ENCODE measurements at places on chromosomes 1 and 21. TPM values are rescaled to one million over a fixed set of nuclear protein-coding genes. Genes with fewer than 3 reads are reported as not detected.
A peak's percentile ranks its signal among the peaks of the same experiment; 100 is the strongest.

Gene HHAT
- 15.6 TPM for polyA plus RNA-seq

Gene GPR52
- polyA plus RNA-seq: not detected

Gene TIAM1
- 11.7 TPM for polyA plus RNA-seq

Gene CCDC27
- polyA plus RNA-seq: 0.22 TPM

Gene TINAGL1
- 38.5 TPM for polyA plus RNA-seq

Gene ZNF593OS
- 0.61 TPM for polyA plus RNA-seq

Gene PCSK9
- 1.4 TPM for polyA plus RNA-seq

Gene GBP7
- polyA plus RNA-seq: not detected

DNA sequence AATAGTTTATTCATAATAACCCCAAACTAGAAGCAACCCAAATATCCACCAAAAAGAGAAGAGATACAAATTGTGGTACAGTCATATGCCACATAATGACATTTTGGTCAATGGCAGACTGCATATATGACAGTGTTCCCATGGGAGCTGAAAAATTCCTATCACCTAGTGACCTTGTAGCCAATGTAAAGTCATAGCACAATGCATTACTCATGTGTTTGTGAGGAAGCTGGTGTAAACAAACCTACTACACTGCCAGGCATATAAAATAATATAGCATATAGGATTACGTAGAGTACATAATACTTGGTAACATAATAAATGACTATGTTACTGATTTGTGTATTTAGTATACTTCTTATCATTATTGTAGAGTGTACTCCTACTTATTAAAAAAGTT, 29.5 kb upstream of the SLFNL1 start:
- DNase-seq: no peak

DNA sequence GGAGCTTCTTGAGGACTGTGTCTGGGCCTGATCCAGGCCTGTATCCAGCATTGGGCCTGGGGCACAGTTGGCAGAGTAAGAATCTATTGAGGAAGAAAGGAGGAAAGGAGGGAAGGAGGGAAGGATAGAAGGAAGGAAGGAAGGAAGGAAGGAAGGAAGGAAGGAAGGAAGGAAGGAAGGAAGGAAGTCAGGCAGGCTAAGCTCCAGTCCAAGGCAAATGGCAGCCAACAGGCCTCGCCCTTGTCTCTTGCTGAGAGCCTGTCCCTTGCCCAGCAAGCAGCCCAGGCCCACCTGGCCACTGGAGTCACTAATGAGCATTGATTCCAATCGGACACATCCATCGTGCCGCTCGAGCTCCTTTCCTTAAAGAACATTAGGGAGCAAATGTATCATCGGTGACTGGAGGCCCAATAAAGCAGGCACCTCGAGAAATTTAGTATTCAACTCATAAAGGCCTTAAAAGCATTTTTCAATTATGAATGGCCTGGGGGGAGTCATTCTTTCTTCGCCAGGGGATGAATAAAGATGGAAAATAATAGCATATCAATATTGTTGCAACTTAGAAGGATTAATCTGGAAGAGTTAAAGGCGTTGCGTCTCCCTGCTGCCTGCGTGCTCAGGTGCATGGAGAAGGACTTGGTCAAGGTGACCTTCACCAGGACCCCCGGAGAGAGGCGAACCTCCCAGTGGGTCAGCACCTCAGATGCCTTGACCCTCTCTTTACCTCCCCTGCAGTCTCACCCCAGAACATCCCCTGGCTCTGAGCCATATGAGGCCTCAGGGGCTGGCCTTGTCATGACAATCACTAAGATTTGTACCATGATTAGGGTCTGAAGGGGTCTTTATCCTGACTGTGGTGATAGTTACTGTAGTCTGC, 144.5 kb upstream of the RUNX3 start:
- no peak for DNase-seq

DNA sequence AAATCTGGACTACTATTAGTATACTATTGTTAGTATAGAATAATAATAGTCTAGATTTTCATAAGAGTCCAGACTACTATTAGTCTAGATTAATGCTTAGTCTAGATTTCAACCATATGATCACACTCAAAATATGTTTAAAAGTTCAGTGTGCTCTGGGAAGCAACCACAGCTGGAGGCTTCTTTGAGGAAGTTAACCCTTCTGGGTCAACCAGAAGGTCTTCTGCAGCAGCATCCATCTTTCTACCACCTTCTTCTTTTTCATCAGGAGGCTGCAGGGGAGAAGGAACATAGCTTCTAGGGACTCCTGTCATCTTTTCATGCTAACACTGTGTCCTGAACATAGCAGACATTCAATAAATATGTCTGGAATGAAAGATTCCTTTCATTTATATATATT, 51.2 kb upstream of the DNAJC6 start:
- DNase-seq: no peak

DNA sequence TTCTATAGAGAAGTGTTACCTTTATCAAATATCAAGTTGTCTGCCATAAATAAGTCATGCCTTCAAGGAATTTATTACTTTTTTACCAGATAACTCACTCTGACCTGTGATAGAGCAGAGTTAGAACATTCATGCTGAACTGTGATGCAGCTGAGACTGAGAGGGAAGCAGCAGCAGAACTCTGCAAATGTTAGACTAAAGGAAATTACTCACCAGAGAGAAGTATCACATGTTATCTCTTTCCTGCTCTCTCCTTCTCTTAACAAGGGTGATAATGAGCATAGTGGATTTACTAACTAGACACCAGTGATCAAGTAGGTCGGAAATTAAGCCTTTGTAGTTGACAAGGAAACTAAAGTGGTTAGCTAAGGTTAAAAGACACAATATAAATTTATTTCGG, 181.6 kb downstream of the RASAL2 start:
- no peak for DNase-seq

DNA sequence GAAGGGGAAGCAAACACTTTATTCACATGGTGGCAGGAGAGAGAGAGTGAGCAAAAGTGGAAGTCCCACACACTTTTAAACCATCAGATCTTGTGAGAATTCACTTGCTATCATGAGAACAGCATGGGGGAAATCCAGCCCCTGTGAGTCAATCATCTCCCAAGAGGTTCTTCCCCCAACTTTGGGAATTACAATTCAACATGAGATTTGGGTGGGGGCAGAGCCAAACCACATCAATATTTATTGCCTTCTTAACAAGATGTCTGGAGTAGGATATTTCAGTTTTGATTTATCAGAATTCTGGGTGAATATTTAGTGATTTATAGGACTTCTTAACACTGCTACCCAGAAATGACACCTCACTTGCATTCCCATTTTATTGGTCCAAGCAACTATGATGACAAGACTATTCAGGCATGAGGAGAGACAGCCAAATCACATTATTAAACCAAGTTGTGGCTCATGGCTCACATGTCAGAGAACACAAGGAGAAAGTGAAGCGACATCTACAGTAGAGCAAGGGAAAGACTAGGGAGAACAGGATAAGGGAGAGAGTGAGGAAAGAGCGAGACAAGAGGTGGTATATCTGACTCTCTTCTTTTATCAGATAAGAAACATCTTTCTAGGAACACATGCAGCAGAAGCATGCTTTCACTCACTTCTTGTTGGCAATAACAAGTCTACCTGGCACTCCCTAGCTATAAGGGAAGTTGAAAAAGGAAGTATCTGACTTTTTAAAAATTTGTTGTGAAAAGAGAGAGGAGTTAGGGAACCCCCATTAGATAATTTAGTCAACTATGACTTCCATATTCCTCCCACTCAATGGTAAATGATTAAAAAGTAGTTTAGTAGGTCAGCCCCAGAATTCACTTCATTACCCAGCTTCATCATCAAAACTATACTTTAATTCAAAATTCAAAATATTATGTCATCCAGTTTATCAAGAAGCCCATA, 36.6 kb upstream of the PTPRC start:
- DNase-seq: no peak

DNA sequence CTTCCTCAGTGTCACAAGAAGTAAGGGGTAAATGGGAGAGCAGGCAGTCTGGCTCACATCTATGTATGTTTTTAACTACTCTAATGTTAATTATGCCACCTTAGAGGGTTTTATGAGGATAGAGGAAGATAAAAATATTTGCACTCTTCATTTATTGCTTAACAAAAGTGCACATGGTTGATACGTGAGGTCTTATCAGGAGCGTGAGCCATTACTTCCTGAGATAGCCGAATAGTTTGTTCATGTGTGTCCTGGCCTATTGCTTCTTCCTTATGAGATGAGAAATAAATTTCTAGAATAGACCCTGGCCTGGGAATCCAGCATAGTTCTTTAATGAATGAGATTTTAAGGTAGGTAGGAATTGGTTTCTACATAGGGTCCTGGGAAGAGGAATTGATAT, 471.1 kb upstream of the B3GALT2 start:
- no peak for DNase-seq

DNA sequence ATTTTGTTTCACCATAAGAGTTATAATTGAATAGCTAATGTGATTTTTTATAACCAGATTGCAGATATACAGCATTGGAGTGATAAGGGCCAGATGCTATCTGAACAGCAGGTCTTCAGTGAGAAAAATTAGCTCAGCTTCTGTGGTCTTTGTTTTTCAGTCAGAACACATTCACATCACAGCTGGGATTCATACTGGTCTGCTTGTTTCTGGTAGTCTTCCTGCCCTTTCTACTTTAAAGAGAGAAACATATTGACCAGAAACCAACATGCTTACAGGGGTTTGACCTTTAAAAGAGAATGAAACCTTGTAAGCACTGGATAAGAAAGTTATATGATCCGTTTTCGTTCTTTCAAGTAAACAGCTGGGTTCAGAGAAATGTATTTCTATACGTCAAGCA, 213.7 kb upstream of the TMPRSS15 start:
- DNase-seq: no peak

GRCh38 chr1:181812208-181812607, 249.3 kb downstream of the ZNF648 start:
- no peak for DNase-seq

GRCh38 chr1:14332158-14332557, 266.3 kb upstream of the KAZN start:
- DNase-seq: no peak

- DNase-seq: no peak
These were observed 587.9 kb downstream of the ADGRL2 start for GRCh38 chr1:82388679-82389078.

DNA sequence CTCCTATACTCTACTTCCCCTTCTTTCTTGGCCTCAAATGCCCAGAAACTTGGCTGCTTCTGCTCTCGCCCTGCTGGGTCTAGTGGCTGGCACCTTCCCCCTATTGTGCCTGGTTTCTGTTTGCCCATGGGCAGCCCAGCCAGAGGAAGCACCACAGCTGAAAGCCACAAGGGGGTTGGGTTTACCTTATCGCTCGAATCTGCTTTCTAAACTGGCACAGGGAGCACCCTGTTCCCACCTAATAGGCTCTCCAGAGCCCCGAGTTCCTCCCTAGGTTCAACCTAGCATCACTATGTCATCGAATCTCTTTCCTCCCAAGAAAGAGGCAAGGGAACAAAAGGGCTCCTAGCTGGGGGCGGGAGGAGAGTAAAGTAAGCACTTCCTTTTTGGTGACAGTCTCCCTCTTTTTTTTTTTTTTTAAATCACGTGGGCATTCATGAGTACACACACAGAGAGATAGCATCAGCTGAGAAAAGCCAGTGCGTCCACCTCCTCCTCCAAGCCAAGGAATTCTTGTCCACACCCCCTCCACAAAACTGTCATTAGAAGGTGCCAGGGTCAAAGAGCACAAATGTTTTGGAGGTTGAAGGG, 72.8 kb downstream of the PLEKHA6 start:
- no peak for DNase-seq

DNA sequence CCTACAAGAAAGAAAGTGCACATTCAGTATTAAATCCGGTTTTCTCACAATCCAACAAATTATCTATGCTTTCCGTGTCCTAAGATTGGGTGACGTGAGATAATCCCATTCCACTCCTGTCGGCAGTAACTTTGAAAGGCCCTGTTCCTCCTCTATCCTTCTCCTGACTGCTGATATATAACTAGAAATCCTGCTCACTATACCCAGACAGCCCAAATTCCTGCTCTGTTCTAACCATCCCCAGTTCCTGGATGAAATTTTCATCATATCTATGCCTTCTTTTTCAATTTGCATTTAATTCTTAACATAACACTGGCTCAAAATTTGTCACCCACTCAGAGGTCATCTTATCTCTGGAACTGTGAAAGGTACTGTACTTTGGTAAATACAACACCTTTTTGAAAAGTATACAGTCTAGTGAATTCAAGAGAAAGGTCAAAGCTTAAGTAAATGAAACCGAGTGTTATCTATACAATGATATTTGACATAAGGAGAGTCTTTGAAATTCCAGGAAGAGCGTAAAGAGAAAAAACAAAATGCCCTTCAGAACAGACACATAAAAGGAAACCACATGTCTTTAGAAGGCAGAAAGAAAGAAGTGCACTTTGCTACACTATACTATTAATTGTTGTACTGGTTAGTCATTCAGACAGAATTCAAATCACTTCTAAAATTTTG, 200.5 kb upstream of the NEGR1 start:
- no peak for DNase-seq

DNA sequence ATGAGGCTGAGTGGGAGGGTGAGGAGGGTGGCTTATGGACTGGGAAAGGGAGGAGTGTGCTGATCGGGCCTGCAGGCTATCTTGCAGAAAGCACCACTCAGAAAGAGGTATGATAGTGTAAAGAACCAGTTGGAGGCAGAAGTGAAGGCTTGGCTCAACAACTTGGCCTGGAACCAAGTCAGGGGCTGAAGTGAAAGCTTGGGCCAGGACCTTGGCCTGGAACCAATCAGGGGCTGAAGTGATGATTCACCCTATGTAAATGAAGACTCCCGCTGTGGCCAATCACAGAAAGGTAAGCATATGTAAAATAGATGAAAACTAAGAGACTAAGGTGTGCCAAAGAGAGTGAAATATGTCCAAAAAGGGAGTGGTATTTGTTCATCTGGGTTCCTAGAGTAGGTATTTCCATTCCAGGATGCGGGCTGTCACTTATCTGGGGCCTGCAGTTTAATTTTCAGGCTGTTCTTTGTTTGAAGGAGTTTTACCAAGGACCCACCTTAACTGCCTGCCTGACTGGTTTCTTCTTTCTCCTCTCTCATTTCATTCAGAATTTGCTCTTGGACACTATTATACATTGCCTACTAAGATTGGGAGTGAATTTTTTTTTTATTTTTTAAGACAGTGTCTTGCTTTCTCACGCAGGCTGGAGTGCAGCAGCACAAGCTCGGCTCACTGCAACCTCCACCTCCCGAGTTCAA, 5.1 kb upstream of the RFX5 start:
- no peak for DNase-seq

- DNase-seq: peak; percentile 71
These were observed 25.2 kb downstream of the FHAD1 start for GRCh38 chr1:15272009-15272781.

DNA sequence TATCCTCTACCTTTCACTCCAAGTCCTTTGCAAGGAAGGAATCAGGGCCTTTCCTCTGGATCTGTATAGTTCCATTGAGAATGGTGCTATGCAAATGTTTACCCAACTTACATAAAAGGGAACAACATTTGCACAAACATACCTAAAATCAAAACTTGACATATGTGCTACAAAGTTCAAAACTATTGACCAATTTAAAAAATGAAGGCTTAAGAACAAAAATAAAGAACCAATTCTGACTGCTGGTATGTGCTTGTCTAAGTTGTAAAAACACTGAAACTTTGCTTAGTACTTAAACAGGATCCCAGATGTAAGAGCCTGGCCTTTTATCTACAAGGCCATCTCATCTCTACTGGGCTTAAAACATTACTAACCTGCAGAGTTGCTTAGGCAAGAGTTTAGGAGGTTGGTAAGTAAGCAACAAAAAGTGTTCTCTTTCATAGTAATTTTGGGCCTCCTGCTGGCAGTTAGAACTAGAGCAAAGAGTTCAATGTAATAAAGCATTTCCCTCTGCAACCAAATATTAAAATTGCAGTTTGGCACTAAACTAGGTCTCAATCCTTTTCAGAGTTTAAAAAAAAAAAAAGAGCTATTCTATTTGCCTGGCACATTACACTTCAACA, 2.0 kb downstream of the SCMH1 start:
- DNase-seq: no peak
